ENCODE measurements at places on chromosomes 2 and 18. TPM values are rescaled to one million over a fixed set of nuclear protein-coding genes. Genes with fewer than 3 reads are reported as not detected.

Gene SRSF7
- total RNA-seq, result 123 TPM

Gene GRP
- total RNA-seq, result not detected

Gene DOK1
- 46.3 TPM for total RNA-seq

Gene GALNT13
- total RNA-seq, result 2.3 TPM

GRCh38 chr18:816869-817268 lies 4.8 kb upstream of the YES1 start:
- H3K27ac ChIP-seq, result no peak overlapping the region
- no peaks in the 10 kb centered on the region for H3K27me3 ChIP-seq
- no peaks in the 10 kb centered on the region for H3K4me1 ChIP-seq
- no peak overlapping the region for H3K4me3 ChIP-seq
- H3K36me3 ChIP-seq, result no peaks in the 10 kb centered on the region

DNA sequence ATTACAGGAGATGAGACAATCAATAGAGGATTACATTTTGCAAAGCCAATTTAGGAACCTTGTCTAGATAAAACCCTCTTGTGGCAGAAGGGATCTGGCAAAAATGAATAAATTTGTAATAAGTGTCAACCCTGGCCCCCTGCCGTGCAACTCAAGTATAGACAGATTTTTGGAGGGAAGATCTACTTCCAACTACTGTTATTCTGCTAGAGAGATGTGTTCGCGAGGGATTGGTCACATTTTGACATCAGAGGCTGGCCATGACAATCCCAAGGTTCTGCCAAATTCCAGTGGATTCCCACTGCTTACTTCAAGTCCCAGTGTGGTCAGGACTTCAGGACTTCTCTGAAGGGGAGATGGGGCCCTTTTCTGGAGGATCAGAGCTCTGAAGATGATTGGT lies 192.6 kb downstream of the SH3RF3 start:
- H3K4me1 ChIP-seq, result peaks cover 49% of the 10 kb centered on the region
- H3K27me3 ChIP-seq, result no peaks in the 10 kb centered on the region
- no peak overlapping the region for H3K4me3 ChIP-seq
- no peak for DNase-seq

- H3K27ac ChIP-seq, result no peak overlapping the region
- H3K27me3 ChIP-seq, result no peaks in the 10 kb centered on the region
- H3K36me3 ChIP-seq, result no peaks in the 10 kb centered on the region
- no peak for DNase-seq
- H3K4me3 ChIP-seq, result no peak overlapping the region
These were observed 98.0 kb upstream of the SLC14A2 start for GRCh38 chr18:45517181-45517741.

DNA sequence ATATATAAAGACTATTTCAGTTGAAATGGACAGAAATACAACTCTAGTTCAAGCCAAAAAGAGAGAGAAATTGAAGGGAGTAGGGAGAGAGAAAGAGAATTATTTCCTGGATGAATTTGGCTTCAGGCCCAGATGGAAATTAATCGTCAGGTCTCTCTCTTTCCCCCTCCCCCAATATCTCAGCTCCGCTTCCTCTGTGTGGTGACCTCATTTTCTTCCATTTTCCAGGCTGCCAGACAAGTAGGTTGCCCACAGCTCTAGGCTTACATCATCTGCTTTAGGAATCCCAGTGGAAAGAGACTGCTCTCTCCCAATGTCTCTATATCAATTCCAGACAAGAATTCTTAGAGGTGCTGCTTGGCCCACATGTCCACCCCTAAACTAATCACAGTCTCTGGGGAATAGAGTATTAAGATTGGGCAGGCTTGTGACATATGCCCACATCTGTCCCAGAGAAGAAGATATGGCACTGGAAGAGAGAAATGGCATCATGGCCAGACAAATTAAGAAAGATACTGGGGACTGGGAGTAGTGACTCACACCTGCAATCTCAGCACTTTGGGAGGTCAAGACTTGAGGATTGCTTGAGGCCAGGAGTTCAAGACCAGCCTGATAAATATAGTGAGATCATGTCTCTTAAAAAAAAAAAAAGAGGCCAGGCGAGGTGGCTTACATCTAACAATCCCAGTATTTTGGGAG lies 37.2 kb upstream of the CFAP36 start:
- no peaks in the 10 kb centered on the region for H3K36me3 ChIP-seq
- no peaks in the 10 kb centered on the region for H3K27me3 ChIP-seq
- H3K27ac ChIP-seq, result no peak overlapping the region
- no peak overlapping the region for H3K4me3 ChIP-seq

GRCh38 chr18:77223221-77223639 lies 26.4 kb upstream of the GALR1 start:
- no peak overlapping the region for H3K4me3 ChIP-seq
- no peak for DNase-seq
- H3K27ac ChIP-seq, result no peak overlapping the region
- H3K27me3 ChIP-seq, result no peaks in the 10 kb centered on the region
- H3K4me1 ChIP-seq, result peaks cover 4% of the 10 kb centered on the region

DNA sequence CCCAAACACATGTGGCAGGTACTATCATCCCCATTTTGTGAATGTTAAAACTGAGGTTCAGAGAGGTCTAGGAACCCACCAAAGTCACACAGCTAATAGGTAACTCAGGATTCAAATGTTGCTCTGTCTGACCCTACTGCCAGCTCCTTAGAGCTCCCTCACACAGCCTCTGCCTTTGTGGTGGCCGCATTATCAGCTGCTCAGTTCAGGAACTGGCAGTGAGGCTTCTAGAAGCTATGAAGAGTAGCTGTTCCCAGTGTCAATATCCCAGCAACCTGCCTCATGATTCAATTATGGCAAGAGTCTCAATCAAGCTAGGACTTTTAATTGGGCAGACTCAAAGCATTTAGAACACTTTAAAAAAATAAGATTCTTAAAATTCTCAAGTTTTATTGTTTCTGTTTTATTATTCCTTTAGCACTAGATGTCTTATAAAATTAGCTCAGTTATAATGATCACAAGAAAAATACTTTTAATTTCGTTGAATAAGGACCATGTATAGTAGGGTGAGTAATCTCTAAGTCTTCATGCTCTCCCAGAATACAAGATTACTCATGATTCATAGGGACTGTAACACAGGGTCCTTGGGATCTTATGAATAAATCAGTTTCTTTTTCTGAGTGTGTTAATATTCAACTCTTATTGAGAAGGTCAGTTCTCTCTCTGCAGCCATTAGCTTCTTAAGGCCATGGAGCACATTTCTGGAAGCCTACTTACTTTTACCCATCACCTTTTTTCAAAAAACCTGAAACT lies 342.7 kb downstream of the RND3 start:
- no peaks in the 10 kb centered on the region for H3K36me3 ChIP-seq
- peaks cover 3% of the 10 kb centered on the region for H3K4me1 ChIP-seq
- no peaks in the 10 kb centered on the region for H3K27me3 ChIP-seq
- DNase-seq, result no peak

DNA sequence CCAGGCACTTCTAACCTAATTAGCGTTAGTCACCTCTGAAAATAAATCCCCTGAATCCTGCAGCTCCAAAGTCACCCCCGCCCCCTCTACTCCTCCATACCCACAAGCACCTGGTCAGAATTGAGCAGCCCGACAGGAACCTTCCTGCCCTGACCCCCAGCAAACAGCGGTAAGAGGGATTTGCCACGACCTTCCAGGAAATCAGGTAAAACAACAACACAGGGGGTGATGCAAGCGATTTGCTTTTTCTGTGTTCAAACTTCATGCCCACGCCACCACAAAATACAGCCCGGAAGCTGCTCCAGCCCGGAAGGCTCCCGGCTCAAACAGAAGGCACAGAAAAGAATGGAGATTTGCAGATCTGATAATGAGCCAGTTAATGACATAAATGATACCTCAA lies 367.1 kb downstream of the GPD2 start:
- H3K4me3 ChIP-seq, result no peak overlapping the region
- no peaks in the 10 kb centered on the region for H3K4me1 ChIP-seq
- H3K27ac ChIP-seq, result no peak overlapping the region
- H3K36me3 ChIP-seq, result no peaks in the 10 kb centered on the region

GRCh38 chr2:19786408-19787058 lies 115.2 kb downstream of the TTC32 start:
- H3K27ac ChIP-seq, result no peak overlapping the region
- H3K36me3 ChIP-seq, result no peaks in the 10 kb centered on the region
- H3K27me3 ChIP-seq, result no peaks in the 10 kb centered on the region
- H3K4me1 ChIP-seq, result no peaks in the 10 kb centered on the region

GRCh38 chr2:203759690-203760365 lies 53.4 kb downstream of the CD28 start:
- no peaks in the 10 kb centered on the region for H3K4me1 ChIP-seq
- H3K27me3 ChIP-seq, result no peaks in the 10 kb centered on the region
- no peaks in the 10 kb centered on the region for H3K36me3 ChIP-seq

DNA sequence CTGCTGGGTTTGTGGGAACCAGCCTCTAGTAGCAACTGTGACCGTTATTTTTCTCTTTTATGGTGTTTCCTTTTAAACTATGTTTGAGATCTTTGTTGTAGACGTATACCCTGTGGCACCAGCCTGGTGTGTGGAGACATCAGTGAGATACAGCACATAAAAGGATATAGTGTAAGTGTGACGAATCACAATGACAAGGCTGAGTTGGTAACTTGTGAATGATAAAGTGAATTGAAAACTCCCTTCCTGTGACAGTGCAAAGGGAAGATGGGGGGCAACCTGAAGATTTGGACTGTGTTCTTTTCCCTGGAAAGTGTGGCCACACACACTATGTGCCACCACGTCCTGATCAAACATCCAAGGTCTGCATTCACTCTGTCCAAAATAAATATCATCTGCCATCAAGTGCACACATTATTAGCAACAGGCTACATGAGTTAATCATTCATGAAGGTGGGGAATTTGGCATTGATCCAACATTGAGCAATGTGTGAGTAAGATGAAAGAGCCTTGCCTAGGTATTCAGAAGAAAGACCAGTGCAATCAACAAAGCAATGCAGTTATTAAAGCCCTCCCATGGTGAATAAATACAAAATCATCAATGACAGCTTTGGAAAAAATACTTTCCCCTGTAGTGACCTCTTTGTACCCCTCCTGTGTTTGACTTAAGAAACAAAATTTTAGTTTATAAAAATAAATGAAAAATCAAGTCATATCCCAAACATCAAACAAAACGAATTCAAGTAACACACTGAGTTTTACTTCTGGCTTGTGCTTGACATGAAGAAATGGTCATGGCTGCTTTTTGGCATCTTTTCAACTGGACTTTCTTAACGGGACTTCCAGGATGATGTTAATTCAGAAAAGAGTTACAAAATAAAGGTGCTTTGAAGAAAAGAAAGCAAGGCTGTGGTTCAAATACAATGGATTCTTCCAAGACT lies 1280.5 kb upstream of the ZEB2 start:
- no peaks in the 10 kb centered on the region for H3K4me1 ChIP-seq
- no peak overlapping the region for H3K4me3 ChIP-seq
- H3K27me3 ChIP-seq, result no peaks in the 10 kb centered on the region
- no peak for DNase-seq
- H3K36me3 ChIP-seq, result no peaks in the 10 kb centered on the region

GRCh38 chr2:42220566-42220965 lies 51.4 kb downstream of the EML4 start:
- peaks cover 46% of the 10 kb centered on the region for H3K4me1 ChIP-seq
- no peaks in the 10 kb centered on the region for H3K27me3 ChIP-seq
- no peak overlapping the region for H3K4me3 ChIP-seq
- H3K27ac ChIP-seq, result no peak overlapping the region
- no peak for DNase-seq

- no peak overlapping the region for H3K27ac ChIP-seq
- no peaks in the 10 kb centered on the region for H3K27me3 ChIP-seq
These were observed 63.9 kb upstream of the SMIM21 start for GRCh38 chr18:75491361-75491760.

GRCh38 chr2:39851251-39851650 lies 72.2 kb upstream of the THUMPD2 start:
- DNase-seq, result no peak
- H3K27ac ChIP-seq, result no peak overlapping the region
- no peaks in the 10 kb centered on the region for H3K4me1 ChIP-seq
- H3K4me3 ChIP-seq, result no peak overlapping the region

- no peak overlapping the region for H3K4me3 ChIP-seq
- H3K27ac ChIP-seq, result no peak overlapping the region
- H3K27me3 ChIP-seq, result no peaks in the 10 kb centered on the region
- no peak for DNase-seq
- H3K36me3 ChIP-seq, result no peaks in the 10 kb centered on the region
- H3K4me1 ChIP-seq, result no peaks in the 10 kb centered on the region
These were observed 103.2 kb downstream of the CTIF start for GRCh38 chr18:48641981-48642380.

- DNase-seq, result no peak
- no peaks in the 10 kb centered on the region for H3K27me3 ChIP-seq
- H3K4me1 ChIP-seq, result no peaks in the 10 kb centered on the region
- H3K36me3 ChIP-seq, result no peaks in the 10 kb centered on the region
- H3K4me3 ChIP-seq, result no peak overlapping the region
These were observed 418.2 kb upstream of the SLC39A10 start for GRCh38 chr2:195238826-195239225.

All from upper lobe of left lung (tissue), 6 donors.